ENCODE measurements at places on chromosomes 7 and 10. TPM values are rescaled to one million over a fixed set of nuclear protein-coding genes. Genes with fewer than 3 reads are reported as not detected.
A peak's percentile ranks its signal among the peaks of the same experiment; 100 is the strongest.

Gene AKR1D1
- total RNA-seq: not detected

Gene EBF3
- 4.6 TPM for total RNA-seq

Gene PPP1R9A
- 16.1 TPM for total RNA-seq

Gene PDE6C
- total RNA-seq: not detected

Gene CRHR2
- 0.33 TPM for total RNA-seq

Gene RASSF4
- total RNA-seq: 50.8 TPM

Gene CPA4
- total RNA-seq: 9.6 TPM

Gene AKR1C2
- 3.1 TPM for total RNA-seq

- no peak overlapping the region for H3K27ac ChIP-seq
- DNase-seq: no peak
- H3K27me3 ChIP-seq: no peaks in the 10 kb centered on the region
- H3K4me1 ChIP-seq: peaks cover 22% of the 10 kb centered on the region
- H3K36me3 ChIP-seq: peaks cover 27% of the 10 kb centered on the region
Observed at GRCh38 chr7:151068069-151068773, 8.8 kb downstream of the SLC4A2 start.

DNA sequence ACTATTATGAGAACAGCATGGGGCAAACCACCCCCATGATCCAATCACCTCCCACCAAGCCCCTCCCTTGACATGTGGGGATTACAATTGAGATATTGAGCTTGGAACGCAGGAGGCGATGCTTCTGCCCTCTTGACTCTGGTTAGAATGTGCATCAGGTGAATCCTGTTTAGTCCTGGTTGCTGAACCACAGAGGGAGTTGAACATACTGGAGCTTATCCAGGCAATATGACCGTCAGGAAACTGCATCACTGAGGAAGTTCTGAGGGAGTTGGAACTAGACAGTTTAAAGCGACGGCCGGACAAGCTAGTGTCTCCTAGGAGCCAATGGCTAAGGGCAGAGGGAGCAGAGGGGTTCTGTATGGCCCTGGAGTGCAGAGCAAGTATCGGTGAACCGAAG lies 31.8 kb upstream of the GARS1 start:
- peaks cover 3% of the 10 kb centered on the region for H3K4me1 ChIP-seq
- no peak overlapping the region for H3K27ac ChIP-seq
- no peaks in the 10 kb centered on the region for H3K27me3 ChIP-seq
- peaks cover 2% of the 10 kb centered on the region for H3K36me3 ChIP-seq
- H3K4me3 ChIP-seq: no peak overlapping the region

DNA sequence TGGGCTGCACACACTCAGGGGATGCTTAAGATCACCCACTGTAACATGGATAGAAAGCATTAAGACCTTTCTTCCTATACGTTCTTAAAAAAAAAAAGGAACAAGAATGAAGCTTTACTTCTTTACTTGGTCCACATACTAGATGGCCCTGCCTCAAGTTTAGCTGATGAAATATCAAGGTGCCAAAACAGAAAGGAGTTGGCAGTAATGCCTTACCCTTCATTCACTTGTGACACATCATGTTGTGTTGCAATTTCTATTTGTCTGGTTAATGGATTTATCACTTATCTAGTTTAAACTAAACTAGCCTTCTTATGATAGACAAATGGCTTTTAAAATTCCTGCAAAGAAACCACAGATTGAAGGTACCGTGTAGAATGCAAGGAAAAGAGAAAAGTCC lies 720.3 kb downstream of the CCSER2 start:
- no peaks in the 10 kb centered on the region for H3K36me3 ChIP-seq
- H3K4me1 ChIP-seq: no peaks in the 10 kb centered on the region
- DNase-seq: no peak
- H3K27ac ChIP-seq: no peak overlapping the region
- H3K27me3 ChIP-seq: no peaks in the 10 kb centered on the region
- no peak overlapping the region for H3K4me3 ChIP-seq

DNA sequence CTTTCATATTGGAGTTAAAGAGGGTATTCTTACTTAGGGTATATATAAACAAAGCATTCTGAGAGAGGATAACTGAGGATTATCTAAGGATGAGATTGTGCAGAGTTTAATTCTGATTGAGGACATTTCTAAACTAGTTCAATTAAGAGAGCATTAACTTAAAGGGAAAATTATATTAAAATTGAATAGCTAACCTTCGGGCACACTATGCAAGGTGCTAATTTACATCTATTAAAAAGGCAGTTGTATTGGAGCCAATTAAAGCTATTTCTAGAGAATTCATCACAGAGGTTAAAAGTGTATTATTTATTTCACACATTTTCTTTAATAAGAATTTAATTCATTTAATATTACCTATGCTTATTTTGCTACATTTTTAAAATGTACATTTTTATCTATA lies 17.0 kb upstream of the PIK3CG start:
- H3K36me3 ChIP-seq: no peaks in the 10 kb centered on the region
- no peak for DNase-seq
- H3K27me3 ChIP-seq: no peaks in the 10 kb centered on the region

- H3K27me3 ChIP-seq: no peaks in the 10 kb centered on the region
- H3K4me1 ChIP-seq: no peaks in the 10 kb centered on the region
- no peaks in the 10 kb centered on the region for H3K36me3 ChIP-seq
- no peak overlapping the region for H3K27ac ChIP-seq
- H3K4me3 ChIP-seq: no peak overlapping the region
Observed at GRCh38 chr10:46050941-46051623, 5.0 kb upstream of the MSMB start.

DNA sequence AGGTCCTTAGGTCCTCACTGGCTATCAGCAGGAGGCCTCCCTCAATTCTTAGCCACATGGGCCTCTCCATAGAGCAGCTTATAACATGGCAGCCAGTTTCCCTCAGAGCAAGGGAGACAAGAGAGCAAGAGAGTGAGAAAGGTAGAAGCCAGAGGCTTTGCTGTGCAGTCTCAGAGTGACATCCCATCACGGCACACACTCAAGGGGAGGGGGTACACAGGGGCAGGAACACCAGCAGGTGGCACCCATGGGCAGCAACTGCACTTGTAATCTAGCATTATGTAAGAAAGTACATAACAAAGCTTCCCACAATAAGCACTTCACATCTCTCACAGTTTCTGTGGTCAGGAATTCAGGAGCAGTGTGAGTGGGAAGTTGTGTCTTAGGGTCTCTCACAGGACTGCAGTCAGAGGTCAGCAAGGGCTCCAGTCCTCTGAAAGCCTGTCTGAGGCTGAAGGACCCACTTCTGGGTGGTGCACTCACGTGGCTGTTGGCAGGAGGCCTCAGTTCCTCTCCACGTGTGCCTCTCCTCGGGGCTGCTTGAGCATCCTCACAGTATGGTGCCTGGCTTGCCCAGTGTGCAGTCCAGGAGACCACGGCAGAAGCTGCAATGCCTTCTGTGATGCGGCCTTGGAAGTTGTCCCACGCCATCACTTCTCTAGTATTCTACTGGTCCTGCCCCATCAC lies 159.4 kb downstream of the OAT start:
- no peak overlapping the region for H3K4me3 ChIP-seq
- H3K4me1 ChIP-seq: no peaks in the 10 kb centered on the region
- no peaks in the 10 kb centered on the region for H3K27me3 ChIP-seq
- DNase-seq: no peak
- no peaks in the 10 kb centered on the region for H3K36me3 ChIP-seq
- H3K27ac ChIP-seq: no peak overlapping the region

GRCh38 chr10:114990586-114990985 lies 52.6 kb downstream of the TRUB1 start:
- H3K27me3 ChIP-seq: no peaks in the 10 kb centered on the region
- peaks cover 4% of the 10 kb centered on the region for H3K4me1 ChIP-seq
- H3K27ac ChIP-seq: no peak overlapping the region
- no peak overlapping the region for H3K4me3 ChIP-seq
- no peaks in the 10 kb centered on the region for H3K36me3 ChIP-seq

DNA sequence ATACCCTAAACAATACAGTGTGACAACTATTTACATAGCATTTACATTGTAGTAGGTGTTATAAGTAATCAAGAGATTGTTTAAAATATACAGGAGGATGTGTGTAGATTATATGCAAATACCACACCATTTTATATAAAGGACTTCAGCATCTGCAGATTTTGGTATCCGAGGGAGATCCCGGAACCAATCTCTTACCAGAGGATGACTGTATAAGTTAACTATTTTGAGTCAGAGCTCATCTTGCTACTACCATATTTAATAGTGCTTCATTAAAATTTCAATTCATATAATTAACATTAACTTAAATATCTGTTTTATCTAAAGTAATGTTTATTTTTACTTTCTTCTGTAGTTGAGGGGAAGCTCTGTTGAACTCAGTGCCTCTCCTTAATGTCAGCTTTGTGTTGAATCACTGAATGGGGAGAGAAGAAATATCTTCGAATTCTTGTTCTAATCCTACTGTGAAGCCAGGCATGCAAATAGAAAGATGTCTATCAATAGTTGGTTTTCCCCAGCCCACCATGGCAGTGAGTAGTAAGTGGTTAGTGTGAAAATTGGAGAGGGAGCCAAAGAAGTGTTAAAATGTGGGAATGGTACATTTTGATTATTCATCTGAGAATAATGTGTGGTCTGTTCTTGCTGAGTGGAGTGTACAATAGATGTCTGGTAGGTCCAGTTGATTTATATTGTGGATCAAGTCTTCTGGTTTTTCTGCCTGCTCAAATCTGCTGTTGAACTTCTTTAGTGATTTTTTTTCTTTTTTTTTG lies 90.1 kb upstream of the CYP26C1 start:
- no peak overlapping the region for H3K27ac ChIP-seq
- H3K4me3 ChIP-seq: no peak overlapping the region
- no peak for DNase-seq
- no peaks in the 10 kb centered on the region for H3K36me3 ChIP-seq

DNA sequence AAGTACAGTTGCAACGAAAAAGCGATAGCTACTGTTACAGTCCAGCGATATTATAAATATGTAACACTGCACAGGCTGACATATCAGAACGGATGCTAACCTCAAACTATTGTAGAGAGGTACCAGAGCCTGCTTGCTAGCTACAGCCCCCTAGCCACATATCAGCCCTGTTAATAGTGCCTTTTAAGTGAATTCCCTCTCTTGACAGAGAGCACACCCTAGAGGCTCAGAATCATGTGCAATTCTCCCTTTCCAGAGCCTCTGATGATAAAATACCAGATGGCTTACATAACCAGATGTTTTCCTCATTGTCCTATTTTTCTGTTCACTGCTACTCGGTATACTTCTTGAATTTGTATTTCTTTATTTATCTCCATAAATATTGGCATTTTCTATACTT lies 960.7 kb upstream of the CELF2 start:
- no peak overlapping the region for H3K4me3 ChIP-seq
- H3K4me1 ChIP-seq: no peaks in the 10 kb centered on the region
- no peaks in the 10 kb centered on the region for H3K27me3 ChIP-seq
- DNase-seq: no peak
- H3K36me3 ChIP-seq: no peaks in the 10 kb centered on the region

DNA sequence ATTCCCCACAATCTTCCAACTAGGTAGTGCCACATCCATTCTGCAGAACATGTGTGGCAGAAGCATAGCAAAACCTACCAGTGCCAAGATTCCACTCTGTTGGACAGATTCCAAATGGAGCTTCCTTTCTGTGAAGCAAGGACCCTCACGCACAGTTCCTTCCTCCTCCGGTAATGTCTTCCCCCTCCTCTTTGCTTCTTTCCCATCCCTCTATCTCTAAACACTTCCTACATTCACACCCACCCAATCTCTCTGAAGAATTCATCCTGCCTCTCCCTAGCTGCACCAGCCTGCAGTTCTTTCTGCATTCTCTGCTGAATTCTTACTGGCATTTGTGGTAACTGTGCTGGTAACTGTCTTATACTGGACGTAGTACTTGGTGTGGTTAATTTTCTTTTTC lies 124.9 kb downstream of the RNLS start:
- peaks cover 8% of the 10 kb centered on the region for H3K4me1 ChIP-seq
- no peaks in the 10 kb centered on the region for H3K36me3 ChIP-seq
- no peaks in the 10 kb centered on the region for H3K27me3 ChIP-seq
- no peak overlapping the region for H3K4me3 ChIP-seq

DNA sequence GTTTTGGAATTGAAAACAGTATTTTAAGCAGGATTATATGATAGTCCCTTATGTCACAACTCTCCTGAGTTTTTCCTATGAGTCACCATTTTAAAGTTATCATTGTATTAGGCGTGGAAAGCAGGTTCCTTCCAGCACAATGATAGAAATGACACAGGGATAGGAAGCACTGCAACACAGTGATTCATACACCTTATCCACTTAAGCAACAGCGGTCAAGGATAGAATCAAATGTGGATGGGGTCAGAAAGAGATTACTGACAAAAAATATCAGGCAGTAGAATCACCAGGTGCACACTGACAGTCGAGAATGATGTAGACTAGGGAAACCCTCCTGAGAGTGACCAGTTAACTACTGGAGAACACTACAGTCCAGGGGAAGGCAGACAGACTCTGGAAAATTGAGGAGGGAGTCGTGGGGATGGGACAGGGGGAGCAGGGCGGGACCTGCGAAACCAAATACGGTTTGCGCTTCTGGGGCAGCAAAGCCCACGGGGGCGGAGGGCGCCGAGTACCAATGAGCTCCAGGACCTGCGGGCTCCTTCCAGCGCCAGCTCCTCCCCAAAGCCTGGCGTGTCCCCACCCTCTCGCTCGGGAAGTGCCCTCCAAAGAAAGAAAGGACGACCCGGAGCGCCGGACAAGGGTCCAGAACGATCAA lies 479 bp downstream of the PNPLA8 start:
- H3K4me1 ChIP-seq: peaks cover 44% of the 10 kb centered on the region
- no peaks in the 10 kb centered on the region for H3K36me3 ChIP-seq
- H3K4me3 ChIP-seq: peak overlapping the region; percentile 26
- peak overlapping the region; percentile 95 for H3K27ac ChIP-seq

GRCh38 chr10:58543141-58543540 lies 30.5 kb downstream of the BICC1 start:
- no peak overlapping the region for H3K27ac ChIP-seq
- H3K36me3 ChIP-seq: no peaks in the 10 kb centered on the region
- H3K27me3 ChIP-seq: no peaks in the 10 kb centered on the region
- H3K4me1 ChIP-seq: no peaks in the 10 kb centered on the region

DNA sequence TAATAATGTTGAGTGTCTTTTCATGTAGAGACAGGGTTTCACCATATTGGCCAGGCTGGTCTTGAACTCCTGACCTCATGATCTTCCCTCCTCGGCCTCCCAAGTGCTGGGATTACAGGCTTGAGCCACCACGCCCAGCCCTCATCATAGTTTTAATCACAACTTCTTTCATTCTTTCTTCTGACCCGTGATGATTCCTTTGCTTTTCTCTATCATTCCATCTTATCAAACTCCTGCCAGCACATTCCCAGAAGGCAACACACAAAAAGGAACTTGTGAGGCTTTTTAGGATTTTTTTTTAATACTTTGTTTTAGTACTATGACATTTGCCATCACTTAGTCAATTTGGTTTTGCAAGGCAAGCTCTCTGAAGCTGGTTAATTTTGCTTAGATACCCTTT lies 77.5 kb upstream of the MEOX2 start:
- no peaks in the 10 kb centered on the region for H3K4me1 ChIP-seq
- no peak overlapping the region for H3K4me3 ChIP-seq
- no peaks in the 10 kb centered on the region for H3K27me3 ChIP-seq
- no peak for DNase-seq

GRCh38 chr7:112470194-112470593 lies 10.6 kb upstream of the LSMEM1 start:
- H3K36me3 ChIP-seq: peaks cover 48% of the 10 kb centered on the region
- no peak overlapping the region for H3K4me3 ChIP-seq
- H3K27me3 ChIP-seq: no peaks in the 10 kb centered on the region
- DNase-seq: no peak
